NT2/D1 (cell line): ENCODE measurements at places on chromosomes 12 and 14.

- no peak for DNase-seq
Observed at GRCh38 chr12:75477137-75477536, 3.4 kb upstream of the GLIPR1 start.

DNA sequence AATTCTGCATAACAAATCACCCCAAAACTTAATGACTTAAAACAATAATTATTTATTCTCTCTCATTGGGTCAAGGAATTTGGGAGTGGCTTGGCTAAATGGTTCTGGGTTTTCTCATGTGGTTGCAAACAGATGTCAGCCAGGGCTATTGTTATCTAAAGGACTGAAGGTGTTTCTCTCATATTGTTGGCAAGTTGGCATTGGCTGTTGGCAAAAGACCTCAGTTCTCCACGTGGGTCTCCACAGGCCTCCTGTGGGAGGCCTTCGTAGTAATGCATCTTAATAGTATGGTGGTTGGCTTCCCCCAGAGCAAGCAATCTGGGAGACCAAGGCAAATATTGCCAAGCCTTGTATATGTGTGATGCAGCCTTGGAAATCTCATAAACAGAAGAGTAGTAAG lies 14.4 kb downstream of the GALNT16 start:
- no peak for DNase-seq

DNA sequence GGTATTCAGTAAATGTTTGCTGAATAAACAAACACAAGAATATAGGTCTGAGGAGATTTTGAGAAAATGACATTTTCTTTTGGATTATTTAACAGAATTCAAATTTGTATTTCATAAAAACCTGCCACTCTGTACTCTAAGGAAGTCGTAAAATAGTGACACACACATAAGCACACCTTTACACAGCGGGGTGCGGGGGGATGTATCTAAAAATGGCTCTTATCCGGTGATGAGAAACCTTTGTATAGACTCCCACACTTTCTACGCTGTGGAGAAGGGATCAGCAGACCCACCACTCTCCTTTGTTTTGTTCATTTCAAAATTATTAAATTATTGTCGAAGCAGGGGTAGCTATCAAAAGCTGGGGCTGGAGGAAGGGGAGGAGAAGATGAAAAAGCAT lies 58.0 kb downstream of the PEBP1 start:
- DNase-seq, result no peak

- no peak for DNase-seq
Observed at GRCh38 chr14:74554742-74555362, 57.2 kb downstream of the LTBP2 start.

DNA sequence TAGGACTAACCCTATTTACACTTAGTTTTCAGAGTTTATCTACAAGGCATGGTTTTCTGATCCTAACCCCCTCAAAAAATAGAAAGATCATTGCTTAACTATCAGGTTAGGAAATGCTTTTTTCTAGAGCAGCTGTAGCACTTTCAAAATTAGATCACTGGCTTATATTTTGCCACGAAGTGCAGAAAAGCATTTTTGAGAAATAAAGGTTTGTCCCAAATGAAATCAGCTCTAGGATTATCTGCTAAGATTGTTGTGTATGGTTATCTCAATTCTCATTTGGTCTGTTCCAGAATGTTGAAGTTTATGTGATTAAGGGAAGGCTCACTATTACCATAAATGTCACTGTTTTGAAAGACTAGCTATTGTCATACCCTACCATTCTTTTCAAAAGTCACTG lies 9.8 kb upstream of the DYRK4 start:
- no peak for DNase-seq
